ENCODE measurements at places on chromosomes 4 and X.

GRCh38 chr4:165476214-165477098 is 97.6 kb downstream of the CPE start:
- no peak for DNase-seq

GRCh38 chr4:103018391-103019307 is 856 bp downstream of the SLC9B1 start:
- DNase-seq: peak; percentile 21

- DNase-seq: no peak
These were observed 231.5 kb downstream of the TRIML1 start for GRCh38 chr4:188370777-188371176.

- no peak for DNase-seq
These were observed 21.6 kb downstream of the GPRASP1 start for GRCh38 chrX:102672856-102673255.
